ENCODE measurements at places on chromosomes 12 and 14.

DNA sequence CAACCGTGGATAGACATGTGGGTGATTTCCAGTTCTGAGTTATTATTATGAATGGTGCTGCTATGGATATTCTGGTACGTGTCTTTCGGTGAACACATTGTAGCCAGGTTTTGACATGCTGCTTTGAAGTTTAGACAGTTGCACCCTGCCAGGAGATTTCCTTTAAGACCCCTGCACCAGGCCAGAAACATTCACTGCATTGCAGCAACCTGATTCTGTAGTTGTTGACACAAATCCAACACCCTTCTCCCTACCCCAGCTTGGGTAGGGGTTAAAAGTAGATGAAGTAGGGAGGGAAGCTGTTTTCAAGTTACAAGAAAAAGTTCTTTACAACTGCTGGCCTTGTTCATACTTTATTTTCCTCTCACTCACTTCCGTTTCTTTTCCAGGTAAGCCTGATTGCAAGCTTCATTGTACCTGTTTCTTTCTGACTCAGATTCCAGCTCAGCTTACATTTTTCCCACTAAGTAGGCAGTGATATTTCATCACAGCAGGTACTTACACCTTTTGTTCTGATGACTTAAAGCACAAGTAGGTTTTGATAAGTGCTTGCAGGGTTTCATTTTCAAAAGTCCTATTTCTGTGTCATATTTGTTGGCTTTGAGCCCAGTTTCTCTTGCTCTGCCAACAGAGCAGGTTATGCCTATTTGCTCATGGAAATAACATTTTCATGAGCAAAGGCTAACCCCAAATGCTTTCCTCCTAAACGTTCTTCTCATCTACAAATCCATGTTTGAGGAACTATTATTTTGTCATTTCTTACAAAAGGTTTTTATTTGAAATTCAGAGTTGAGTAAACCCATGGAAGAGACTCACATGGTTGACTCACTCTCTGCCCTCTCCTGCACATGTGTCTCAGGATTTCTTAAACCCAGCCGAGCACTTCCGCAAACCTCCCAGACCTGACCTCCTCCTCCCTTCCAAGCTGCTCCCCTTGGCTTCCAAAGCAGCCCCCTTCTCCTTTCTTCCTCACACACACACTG, 12.1 kb upstream of the LTA4H start:
- no peak for DNase-seq

DNA sequence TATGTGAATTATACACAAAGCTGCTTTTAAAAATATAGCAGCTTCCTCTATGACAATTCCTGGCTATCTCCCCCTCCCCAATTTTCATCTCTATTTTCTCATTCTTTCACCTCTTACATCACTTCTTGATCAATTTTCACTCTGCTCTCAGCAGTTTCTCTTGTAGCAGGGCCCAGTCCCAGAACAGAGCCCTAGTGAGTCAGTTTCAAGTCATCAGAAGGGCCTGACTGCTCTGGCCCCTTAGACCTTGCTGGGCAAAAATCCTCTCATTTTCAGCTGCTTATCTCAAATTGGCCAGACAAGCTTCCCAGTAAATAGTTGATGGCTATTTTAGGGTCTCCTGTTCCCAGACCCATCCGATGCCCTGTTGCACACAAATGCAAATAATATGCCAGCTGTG, 101.4 kb downstream of the TTC7B start:
- no peak for DNase-seq

- no peak for DNase-seq
Observed at GRCh38 chr12:98618952-98619351, 25.5 kb downstream of the SLC25A3 start.

DNA sequence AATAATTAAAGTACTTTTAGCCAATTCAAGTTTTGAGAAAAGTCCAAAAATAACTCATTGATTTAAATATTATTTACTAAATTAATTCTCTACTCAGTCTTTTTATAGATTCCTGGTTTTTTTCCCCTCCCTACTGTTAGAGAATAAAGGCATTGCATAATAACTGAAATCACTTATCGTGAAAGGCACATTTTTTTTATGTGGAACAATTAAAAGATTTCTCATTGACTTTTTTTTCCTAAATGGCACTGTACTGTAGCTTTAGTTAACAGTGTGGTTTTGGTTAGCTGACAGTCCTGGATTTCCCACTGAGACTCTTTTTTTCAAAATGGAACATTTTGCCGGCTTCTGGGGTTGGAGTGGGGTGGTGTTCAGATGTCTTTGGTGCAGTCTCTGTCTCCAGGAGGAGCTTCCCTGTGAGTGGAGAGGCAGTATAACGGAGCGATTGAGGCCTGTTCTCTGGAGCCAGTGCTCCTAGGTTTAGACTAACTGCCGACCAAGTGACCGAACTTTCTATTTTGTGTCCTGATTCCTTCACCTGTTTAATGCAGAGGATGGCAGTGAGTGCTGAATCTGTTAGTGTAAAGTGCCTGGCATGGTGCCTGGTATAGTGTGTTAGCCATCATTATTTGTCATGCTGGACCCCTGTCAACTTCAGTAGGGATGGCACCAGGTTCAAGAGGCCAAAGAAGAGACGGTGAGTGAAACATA, 117.7 kb downstream of the ADCK1 start:
- DNase-seq, result no peak

DNA sequence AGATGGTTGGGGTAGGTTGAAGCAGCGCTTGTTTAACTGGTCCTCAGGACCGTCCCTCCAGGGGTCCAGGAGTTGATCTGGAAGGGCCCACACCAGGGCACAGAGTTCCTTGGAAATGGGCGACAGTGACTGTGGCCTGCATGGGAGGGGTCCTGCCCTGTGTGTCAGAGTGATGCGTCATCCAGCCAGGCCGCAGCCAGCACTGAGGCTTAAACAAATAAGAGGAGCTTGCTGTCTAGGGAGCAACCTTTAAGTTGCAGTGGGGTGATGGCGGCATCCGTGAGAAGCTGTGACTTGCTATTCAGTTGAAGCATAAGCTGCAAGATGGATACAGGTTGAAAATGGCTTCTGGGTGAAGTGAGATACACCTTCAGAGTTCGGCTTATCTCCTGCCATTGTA, 20.2 kb downstream of the DCAF4 start:
- DNase-seq, result no peak

GRCh38 chr14:69693145-69693544, 73.8 kb upstream of the SRSF5 start:
- DNase-seq, result no peak

- DNase-seq, result no peak
Observed at GRCh38 chr14:37384870-37385596, 187.3 kb downstream of the MIPOL1 start.

Measured in stimulated activated CD4-positive, alpha-beta T cell treated with anti-CD3 and anti-CD28 coated beads, Interleukin-2, amount 100 ng/mL, for 24 hours (primary cell).